ENCODE measurements at places on chromosomes 12 and 14.

GRCh38 chr14:57479197-57479596 is 14.5 kb downstream of the CCDC198 start:
- DNase-seq: no peak

DNA sequence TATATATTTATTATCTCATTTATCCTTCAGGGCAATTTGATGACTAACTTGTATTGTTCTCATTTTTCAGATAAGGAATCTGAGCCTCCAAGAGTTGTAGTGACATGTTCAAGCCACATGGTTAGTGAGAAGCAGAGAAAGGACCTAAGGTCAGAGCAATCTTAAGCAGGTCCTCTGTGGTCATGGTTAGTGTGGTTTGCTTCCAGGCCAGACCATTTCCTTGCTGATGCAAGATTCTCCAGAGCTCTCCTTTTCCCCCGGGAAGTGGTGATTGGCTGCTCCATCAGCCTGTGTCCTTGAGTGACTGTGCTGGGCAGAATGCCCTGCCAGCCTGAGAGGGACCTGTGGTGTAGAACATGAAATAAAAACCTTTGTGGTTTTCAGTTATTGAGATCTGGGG is 141.3 kb downstream of the KTN1 start:
- no peak for DNase-seq

GRCh38 chr14:92276074-92276473 is 46.9 kb upstream of the SLC24A4 start:
- no peak for DNase-seq

DNA sequence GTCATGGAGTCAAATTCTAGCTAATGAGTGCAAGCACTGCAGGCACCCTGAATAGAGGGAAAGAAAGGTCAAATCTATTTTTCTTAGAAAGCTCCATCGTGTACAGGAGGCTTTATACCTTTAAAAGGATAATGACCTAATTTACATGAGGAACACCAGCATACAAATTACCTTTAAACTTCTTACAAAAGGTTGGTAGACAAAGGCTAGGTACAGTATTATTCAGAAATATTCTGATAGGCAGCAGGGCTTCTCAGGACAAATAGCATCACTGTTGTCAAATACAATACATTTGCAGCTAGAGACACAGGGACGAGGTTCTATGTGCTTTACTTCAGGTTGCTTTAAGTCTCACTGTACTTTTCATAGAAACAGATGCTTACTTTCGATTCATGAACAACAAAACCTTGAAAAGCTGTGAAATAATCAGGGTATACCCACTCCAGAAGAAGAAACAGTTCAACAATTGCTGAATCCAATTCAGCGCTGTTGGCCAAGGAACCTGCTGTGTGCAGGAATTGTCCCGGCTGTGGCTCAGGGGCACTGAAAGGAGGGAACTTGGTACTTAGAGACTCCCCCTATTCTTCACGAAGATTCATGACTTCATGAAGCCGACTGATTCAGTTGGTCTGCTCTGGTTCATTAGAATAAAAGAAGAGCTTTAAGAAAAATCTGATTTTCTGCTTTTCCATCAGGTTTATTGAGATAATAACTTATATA is 252.9 kb downstream of the PRKD1 start:
- DNase-seq: no peak

DNA sequence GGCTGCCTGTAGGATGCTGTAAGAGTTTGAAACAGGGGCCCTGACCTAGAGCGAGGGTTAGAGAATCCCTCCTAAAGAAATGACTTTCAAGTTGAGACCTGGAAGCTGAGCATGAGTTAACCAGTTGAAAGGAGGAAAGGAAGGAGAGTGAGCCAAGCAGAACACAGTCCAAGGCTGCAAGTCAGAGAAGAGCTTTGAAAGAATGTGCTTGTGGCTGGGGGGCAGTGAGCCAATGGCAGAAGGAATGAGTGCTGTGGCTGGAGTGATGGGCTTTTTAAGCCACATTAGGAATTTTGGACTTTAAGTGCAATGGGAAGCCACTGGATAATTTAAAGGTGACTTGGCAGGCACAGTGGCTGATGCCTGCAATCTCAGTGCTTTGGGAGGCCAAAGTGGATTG is 18.1 kb downstream of the CDKN1B start:
- DNase-seq: no peak

GRCh38 chr14:83196236-83196635 is 1662.6 kb upstream of the SEL1L start:
- no peak for DNase-seq

GRCh38 chr12:51661836-51662235 is 70.8 kb downstream of the SCN8A start:
- DNase-seq: no peak

DNA sequence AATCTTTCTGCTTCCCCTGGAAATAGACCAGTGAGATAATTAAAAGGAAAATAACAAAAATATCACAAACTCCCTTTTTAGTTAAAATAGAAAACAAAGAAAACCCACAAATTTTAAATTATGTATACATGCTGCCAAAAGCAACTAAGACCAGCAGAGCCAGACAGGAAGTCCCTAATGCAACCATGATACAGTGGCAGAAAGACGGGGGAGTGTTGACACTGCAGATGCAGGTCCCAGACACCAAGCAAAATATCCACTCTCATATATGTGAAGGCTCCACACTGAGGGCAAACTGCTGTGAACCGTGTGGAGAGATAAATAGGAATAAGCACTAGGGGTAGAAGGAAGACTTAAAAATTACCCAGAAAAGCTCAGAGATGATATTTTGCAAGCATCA is 401.0 kb downstream of the BTG1 start:
- no peak for DNase-seq

- DNase-seq: no peak
Measured at GRCh38 chr14:99745307-99745951, 47.8 kb upstream of the EML1 start.

DNA sequence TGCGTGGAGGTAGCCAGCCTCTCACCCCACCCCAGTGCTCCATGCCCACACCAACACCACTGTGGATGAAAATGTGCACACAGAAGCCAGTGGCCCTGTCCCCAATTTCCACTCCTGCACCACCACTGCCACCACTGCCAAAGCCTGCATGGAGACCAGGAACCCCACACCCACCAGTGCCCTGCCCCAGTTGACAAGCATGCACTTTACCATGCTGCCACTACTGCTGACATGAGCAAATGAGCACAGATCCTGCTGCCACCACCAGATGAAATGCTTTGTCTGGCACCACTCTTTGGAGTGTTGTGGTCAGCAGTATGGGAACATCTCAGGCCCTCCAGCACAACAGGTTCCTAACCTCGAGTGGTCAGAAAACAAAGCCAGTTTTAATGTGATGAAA is 104.1 kb downstream of the ATXN7L3B start:
- no peak for DNase-seq

GRCh38 chr12:41932470-41932991 is 212.1 kb downstream of the GXYLT1 start:
- peak; percentile 94 for DNase-seq

DNA sequence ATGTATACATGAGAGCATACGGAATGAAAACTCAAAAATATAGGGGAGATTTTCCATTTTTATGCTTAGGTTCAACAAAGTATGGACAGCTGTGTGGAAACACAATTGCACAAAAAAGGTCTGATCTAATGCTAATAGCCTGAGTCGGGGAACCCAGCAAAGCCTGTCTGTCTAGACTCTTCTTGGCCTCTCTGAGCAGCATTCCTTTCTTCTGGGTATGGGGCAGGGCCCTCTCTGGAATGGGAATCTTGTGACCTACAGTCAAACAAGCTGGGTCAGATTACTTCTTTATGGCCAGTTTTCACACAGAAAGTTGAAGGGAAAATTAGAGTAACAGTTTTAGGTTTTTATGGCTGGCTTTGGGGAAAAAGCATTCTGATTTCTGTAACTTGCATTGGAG is 534.0 kb upstream of the LMO3 start:
- no peak for DNase-seq

DNA sequence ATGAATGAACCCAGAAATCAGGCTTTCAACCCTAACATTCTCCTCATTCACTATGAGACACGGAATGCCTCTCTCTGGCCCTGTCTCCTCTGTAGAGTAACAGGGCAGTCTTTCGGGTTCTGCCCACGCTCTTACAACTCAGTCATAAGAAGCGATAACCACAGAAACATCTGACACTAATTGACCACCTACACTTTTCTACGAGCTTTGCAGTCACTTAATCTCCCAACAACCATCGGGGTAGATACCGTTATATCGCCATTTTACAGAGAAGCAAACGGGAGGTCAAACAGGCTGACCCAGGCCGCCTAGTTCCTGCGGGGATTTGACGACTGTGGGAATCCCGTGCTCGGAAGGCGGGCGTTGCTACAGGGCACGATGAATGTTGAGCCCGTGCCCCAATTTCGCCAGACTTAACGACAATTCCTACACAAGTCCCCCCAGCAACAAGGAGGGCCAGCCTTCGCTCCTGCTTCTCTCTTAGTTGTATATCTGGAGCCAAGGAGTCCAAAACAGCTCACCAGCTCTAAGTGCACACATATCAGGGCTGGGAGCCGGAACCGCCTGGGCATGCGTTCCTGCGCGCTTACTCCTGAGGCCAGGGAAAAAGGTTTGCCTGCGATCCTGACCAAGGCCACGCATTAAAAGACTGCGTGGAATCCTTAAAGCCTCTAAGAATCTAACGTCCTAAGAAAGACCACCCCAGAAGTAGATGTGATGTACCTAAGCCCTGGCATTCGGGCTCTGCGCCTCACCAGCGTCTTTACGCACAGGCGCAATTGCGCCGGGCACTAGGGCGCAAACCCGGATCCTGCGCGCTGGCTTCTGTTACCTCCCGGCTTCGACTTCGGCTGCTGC is 38.7 kb upstream of the TBX5 start:
- no peak for DNase-seq

- no peak for DNase-seq
Measured at GRCh38 chr12:106753526-106753925, 21.0 kb upstream of the RIC8B start.

DNA sequence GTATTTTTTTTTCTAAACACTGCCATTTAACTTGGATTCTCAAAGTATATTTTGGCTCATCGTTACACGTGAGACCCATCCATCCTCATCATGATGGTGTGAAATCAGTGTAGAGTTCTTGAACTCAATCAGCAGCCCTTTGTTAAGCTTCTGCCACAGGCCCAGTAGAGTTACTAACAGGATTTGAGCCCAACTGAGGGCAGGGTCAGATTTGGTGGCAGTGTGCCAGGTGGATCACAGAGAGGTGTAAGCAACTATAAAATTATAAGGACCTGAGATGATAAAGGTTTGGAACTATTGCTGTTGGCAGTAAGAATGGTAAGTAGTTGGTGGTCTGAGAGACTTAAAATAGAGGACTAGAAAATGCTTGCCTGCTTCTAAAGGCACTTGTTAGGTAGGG is 72.8 kb downstream of the RASSF8 start:
- DNase-seq: no peak

DNA sequence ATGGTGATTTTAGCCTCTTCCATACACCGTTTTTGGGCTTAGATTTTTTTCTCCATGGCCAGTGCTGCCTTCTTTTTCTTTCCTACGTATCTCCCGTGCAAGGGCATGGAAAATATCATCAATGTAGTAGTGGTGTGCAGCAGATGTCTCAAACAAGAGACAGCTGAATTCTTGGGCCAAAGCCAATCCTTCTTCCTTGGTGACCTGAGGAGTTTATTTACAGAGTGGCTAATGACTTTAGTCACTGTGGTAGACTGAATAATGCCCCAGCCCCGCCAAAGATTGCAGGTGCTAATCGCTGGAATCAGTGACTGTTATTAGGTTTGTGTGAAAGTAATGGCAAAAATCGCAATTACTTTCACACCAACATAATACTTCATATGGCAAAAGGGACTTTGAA is 235.5 kb upstream of the NOS1 start:
- peak; percentile 67 for DNase-seq

DNA sequence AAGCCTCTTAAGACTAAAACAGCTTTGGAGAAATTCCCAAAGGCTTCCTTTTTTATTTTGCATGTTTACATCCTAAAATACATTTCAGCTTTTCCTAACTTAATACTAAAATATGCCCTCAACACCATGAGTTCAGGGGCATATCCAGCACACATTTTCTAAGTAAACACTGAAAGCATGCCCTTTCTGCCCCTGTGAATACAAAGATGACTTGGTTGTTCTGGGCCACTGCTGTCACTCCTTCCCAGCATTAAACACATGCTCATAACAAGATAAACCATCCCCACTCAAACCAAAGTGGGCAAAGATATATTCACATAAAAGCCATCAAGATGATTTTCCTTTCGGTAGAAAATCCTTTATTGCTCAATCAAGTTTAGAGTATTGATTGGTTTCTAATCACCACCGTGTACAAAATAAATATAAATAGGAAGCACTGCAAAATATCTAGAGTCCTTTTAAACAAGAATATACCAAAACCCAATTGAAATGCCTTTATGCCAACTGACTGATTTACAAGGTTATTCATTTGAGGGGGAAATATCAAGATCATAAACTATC is 1.9 kb downstream of the CCNB1IP1 start:
- no peak for DNase-seq

DNA sequence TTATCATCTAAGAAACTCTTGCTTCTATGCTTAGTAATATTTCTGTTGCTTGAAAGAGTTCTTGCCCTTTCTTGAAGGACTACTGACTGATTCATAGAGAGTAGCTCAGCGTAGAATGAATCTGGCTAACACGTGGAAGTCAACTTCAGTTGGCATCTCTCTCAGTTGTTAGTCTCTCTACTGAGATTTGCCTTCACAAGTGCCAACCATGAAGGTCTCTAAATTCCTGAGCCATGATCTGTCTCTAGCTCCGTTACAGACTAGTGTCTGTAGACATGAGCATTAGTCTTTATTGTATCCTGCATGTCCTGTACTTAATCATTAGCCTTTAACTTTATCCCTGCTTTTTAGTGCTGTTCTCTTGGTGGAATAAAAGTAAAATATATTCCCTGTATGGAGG is 19.1 kb upstream of the ALX1 start:
- no peak for DNase-seq

DNA sequence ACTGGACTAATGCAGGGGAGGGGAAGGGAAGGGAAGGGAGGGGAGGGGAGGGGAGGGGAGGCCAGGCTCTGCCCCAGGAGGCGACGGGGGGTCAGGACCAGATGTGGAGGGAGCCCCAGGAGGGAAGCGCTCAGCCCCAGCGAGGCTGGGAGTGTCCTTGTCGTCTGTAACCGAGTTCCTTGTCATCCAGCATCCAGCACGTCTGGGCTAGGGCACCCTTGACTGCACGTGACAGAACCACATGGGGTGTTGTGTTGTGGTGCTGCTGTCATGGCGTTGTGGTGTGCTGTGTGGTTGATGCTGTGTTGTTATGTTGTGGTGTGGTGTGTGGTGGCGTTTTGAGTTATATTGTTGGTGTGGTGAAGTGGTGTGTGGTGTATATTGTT is 28.4 kb upstream of the SFSWAP start:
- no peak for DNase-seq

Measured in NCI-H1092 treated with DMSO at 0.1 percent for 48 hours (cell line).